Mesendoderm (in vitro differentiated cells): ENCODE measurements at places on chromosomes 5 and 9.

DNA sequence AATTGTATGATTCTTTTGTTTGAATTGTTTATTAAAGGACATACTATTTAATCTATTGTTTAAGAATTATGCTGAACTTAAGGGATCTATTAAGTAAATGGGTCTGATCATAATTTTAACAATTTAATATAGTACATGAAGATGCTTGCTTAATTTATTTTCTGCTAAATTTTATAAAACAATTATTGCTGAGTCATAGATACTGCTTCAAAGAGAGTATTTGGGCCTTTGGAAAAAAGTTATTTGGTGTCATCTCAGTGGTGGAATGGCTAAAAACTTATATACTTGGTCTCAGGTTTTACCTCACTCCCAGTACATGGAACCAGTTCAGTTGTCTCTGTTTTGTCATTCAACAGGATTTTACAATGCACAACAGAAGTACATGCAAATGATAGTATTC, 145.3 kb downstream of the CDH9 start:
- DNase-seq, result no peak

- no peak for DNase-seq
Observed at GRCh38 chr5:145938776-145939539, 2.6 kb downstream of the SH3RF2 start.

DNA sequence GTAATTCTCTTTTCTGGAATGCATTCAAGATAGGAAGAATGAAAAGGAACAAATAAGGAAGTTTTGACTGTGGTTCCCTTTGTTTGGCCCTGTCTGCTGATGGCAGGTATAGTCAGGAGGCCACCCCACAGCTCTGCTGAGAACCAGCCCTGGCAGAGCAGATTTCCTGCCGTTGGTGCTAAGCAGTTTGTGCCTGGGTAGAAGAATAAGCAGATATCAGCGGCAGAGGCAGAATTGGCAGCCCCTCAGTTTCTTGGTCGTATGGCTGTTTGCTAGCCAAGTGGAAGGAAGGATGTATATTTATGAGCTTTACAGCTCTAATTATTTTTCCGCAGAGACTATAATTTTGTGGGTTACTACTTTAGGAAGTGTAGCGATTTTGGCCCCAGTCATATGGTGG, 310.2 kb upstream of the RFX3 start:
- DNase-seq, result no peak

DNA sequence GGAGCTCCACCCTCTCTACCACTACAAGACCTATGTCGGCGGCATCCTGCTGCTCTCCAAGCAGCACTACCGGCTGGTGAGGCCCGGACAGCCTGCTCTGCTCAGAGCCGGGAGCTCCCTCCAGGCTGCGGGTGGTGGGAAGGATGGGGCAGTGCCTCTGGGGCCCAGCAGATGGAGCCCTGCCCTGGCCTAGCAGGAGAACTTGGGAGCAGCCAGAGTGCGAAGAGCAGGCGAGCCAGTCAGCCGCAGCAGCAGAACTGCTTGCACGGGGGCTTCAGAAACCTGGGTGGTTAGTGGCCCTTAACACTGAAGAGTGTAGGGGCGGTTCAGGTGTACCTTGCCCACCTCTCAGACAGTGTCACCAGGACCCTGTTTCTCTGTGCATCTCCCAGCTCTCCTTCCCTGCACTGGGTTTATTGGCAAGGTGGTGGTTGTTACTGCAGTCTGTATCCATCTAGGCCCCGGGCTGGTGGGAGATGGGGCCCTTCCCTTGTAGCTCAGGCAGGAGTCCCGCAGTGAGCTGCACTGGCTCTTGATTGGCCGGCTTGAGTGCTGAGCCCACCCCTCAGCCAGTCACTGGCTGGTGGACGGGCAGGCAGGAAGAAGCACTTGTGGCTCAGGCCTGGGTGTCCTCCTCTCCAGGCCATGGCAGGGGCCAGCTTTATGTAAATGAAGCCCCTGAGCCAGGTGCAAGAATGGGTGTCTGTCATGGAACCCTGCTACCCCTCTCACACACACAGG, 7.7 kb downstream of the B4GALT7 start:
- peak; percentile 95 for DNase-seq

GRCh38 chr9:2378816-2379215, 242.8 kb upstream of the VLDLR start:
- DNase-seq, result no peak

DNA sequence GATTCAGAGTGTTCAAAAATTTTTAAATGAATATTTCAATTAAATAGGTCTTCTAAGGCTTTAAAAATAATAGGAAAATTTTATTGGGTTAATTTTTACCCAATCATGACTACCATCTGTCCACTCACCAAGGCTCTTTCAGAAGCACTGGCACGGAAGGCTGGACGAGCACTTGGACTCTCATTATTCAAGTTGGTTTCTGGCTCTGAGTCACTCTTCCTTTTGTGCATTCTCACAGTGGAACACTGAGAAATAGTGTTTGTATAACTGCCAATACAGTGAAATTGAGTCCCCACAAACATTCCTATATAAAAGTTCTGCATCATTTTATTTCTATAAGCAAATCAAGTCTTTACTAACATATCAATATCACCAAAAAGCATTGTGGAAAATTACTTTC, 1149.0 kb downstream of the EFNA5 start:
- DNase-seq, result no peak

DNA sequence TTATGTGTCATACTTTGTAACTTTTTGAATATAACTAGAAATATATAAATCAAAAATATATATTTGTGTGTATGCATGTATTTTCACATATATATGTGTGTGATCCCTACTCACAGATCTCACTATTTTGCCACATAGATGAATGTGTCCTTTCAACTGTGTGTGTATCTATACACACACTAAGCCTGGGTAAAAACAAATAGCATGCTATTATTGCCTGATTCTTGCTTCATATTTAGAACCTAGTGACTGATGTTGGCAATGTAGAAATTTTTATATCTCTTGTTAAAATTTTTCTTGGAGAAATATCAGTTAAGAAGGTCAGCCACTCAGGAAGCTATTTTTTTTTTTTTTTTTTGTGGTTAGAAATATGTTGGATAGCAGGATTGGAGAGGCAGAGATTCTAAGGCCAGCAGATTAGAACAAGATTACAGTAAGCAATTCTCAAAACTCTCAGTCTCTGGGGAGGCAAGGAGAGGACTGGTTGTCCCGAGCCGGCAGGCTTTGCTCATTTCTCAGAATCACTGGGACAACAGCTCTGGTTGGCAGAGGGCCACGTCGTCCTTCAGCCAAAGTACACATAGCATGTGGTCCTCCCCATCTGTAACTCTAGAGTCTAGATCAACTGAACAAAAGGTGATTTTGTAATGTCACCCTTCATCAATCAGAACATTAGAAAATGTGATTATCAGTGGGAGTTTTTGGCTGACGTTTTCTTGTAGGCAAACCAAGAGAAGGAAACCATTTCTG, 19.7 kb downstream of the C6 start:
- DNase-seq, result no peak

DNA sequence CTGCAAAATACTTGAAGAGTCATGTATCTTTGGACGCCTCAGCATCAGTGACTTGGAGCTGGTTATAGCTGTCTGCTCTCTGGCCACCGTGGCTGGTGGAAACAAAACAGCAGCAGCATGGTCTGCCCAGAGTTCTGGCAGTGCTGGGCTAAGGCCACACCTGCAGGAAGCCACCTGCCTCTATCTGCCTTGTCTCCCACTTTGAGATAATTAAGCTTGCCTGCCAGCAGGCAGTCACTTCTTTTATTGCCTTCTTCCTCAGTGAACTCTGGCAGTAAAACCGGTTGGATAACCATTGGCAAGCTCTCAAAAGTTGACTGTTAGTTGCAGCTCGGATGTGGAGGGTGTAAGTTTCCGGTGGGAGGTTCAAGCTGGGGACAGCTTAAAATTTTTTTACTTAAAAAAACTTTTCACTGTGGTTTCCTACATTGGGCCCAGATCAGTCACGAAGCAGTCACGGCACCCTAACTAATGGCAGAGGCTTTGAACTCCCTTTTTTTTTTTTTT, 4.9 kb downstream of the SMIM3 start:
- DNase-seq, result peak; percentile 84

GRCh38 chr5:73298772-73299630, 126.0 kb downstream of the TMEM174 start:
- DNase-seq, result peak; percentile 69

DNA sequence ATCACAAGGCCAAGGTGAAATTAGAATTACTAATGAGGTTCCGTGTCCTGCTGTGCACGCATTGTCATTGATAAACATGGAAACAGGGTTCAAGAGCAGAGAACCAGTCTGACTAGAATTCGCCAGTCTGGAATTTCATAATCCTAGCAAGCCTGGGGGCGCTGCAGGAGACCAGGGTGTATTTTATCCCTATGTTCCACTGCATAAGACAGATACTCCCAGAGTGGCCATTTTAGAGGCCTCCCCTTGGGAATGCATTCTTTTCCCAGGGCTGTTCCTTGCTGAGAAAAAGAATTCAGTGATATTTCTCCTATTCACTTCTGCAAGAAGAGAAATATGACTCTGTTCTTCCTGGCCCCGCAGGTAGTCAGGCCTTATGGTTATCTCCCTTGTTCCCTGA, 1387.7 kb downstream of the MAT2B start:
- peak; percentile 31 for DNase-seq

- DNase-seq, result peak; percentile 33
Observed at GRCh38 chr9:92608909-92609445, 61.0 kb downstream of the IPPK start.

DNA sequence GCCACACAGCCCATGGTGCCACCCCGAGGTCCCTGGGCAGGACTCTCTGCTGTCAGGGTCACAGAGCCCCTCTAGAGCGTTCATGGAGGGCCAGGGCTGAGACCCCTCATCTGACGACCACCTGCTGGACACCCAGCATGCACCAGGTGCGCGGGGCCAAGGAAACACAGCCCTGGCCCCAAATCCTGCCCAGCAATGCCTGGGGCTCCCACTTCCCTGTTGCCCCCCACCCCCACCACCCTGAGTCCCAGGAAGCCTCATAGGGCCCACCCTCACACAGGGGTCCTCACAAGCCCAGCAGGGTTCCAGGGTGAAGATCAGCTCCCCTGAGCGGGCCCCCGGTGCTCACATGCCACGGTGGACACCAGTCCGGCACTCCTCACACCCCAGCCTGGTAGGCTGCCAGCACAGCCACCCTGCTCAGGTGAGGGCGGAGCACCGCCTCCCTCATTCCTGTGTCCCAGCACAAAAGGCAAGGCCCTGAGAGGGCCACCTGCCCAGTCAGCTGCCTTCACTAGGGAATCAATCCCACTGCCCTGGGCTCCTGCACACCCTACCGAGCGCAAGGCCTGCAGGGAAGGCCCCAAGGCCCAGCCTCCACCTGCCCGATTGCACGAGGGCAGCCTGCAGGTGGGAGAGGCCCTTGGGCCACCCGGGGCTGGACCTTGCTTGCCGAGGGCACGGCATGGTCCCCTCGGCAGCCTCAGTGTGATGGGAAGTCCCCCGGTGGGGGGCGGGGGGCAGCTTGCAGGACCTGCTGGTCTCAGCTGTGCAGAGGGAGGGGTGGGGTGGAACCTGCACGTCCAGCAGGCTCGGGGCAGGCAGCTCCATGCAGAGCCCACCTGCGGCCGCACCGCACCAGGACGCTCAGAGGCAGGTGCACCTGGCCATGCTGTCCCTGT, 56.4 kb upstream of the UBAC1 start:
- DNase-seq, result no peak

DNA sequence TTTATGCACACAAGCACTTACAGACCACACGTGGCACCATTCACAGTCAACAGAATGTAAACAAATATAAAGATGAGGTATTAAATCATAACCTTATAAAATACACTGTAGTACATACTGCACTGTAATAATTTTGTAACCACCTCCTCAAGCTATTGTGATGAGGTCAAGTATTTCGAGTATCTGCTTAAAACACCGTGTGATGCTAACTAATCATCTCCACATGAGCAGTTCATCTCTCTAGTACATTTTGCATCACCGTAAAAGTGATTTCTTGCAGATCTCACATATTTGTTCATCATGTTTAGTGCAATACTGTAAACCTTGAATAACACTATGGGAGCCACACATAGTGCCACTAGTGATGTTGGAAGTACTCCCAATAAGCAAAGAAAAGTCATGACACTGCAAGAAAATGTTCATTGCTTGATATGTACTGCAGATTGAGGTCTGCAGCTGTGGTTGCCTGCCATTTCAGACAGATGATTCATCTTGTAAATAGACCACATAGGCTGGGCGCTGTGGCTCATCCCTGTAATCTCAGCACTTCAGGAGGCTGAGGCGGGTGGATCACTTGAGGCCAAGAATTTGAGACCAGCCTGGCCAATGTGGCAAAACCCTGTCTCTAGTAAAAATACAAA, 44.3 kb downstream of the FOXB2 start:
- no peak for DNase-seq

DNA sequence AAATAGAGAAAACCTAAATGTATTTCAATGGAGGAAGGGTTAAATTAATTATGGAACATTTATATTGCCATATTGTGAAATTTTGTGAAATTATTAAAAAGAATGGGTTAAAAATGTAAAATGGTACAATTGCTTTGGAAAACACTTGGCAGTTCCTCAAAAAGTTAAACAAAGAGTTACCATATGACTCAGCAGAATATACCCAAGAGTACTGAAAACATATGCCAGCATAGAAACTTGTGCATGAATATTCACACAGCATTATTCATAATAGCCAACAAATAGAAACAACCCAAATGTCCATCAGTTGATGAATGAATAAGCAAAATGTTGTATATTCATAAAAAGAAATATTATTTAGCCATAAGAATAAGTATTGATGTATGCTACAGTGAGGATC, 181.0 kb upstream of the MAST4 start:
- no peak for DNase-seq

DNA sequence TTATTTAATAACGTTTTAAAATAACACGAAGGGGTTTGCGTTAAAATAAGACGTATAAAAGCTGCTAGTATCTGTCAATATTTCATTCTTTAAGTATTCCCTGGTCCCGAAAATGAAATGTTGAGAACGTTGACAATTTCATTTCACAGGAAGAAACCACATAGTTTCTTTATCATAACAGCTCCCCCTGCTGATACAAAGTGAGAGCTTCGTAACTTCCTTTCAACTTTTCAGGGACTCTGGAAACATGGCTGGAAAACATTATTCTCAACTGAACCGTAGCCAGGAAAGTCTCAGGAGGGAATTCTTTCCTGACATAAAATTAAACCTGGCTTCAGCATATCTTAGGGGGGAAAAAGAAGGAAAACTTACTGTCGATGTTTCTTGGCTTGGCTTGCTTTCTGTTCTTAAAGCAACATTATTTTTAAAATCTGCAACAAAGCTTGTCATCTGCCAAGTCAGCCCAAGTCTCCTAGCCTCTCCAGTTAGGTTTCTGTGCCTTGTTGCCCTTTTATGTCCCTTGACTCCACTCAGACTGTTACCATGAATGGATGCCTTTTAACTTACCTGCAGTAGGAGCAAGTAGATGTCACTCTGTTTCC, 122.9 kb upstream of the DAB2 start:
- peak; percentile 63 for DNase-seq

DNA sequence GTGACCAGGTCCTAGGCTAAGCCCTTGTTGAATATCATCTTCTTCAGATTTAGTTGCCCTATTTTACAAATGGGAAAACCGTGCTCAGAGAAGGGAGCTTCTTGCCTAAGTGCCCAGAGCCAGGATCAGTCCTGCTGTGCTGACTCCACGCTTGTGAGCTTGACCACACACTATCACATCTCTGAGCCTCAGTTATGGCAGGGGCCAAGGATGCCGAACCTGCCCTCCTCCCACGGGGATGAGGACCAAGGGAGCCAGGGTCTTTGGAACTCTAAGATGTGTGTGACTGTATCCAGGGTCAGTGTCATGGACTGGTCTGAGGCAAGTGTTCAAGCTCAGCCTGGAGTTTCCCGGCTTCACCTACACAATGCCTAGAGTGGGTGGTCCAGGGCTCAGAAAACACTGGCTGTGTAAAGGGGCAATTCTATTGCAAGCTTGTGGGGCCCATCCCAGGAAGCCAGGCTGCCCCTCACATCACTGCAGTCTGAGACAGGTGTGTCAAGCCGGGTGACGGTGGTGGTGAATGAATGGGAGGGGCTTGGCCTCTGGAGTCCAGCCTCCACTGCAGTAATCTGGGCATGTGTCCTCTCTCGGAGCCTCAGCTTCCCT, 235.7 kb downstream of the PBX3 start:
- DNase-seq, result no peak
